ENCODE measurements at places on chromosomes 4 and X.

- DNase-seq: no peak
Measured at GRCh38 chr4:6526156-6526555, 48.8 kb upstream of the MAN2B2 start.

- peak; percentile 74 for DNase-seq
Measured at GRCh38 chr4:22842360-22843018, 149.8 kb downstream of the GBA3 start.

GRCh38 chrX:19672222-19672812, 157.0 kb upstream of the MAP3K15 start:
- no peak for DNase-seq

DNA sequence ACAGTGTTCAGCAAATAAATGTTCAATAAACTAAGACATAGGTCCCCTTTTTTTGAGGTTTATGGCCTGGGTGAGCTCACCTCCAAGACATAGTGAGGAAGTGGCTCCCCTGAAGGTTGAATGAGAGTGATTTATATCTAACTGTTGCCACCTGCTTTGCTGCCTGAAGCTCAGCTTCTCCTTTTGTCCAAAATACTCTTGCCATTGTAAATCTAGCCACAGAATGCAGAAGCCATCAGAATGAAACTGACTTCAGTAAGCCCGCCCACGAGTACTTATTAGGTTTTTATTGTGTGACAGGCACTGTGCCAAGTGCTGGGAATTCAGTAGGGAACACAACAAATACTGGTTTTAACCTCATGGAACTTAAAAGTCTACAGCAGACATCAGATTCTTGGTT, 18.0 kb downstream of the SPINK2 start:
- no peak for DNase-seq

GRCh38 chr4:24070117-24070516, 180.3 kb upstream of the PPARGC1A start:
- DNase-seq: no peak

DNA sequence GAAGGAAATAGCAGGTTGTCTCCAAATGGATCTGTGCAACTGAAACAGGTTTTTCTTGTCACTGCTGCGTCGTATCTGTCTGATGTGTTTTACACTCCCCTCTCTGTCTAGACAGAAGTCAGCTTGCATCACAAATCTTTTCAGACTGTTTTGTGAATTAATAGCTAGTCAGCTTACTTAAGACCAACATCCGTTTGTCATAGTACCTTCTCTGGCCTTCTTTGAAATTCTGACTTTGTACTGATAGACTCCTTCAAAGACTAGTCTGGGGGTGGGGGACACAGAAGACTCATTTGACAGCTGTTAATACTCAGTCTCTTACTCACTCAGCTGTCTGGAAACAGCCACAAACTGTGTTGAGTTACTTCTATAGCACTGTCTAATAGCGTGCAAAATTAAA, 197.8 kb downstream of the PALLD start:
- DNase-seq: no peak

DNA sequence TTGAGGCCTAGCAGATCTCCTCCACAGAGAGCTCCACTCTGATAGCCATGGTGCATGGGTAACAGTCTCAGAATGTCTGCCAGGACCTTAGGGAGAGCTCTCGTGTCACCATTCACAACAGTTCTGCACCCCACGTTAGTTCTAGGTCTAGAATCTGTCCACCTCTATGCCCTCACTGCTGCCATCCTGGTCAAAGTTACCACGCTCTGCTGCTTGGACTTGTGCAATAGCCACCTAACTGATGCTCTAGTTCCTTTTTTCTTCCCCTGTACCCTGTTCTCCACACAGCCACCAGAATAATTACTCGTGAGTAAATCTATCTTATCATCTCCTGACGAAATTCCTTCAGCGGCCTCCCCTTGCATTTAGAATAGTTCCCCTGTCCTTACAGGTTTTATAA, 268.8 kb upstream of the GATB start:
- no peak for DNase-seq

Data from NCI-H1930 (cell line).